ENCODE measurements at places on chromosomes 7 and 10.

DNA sequence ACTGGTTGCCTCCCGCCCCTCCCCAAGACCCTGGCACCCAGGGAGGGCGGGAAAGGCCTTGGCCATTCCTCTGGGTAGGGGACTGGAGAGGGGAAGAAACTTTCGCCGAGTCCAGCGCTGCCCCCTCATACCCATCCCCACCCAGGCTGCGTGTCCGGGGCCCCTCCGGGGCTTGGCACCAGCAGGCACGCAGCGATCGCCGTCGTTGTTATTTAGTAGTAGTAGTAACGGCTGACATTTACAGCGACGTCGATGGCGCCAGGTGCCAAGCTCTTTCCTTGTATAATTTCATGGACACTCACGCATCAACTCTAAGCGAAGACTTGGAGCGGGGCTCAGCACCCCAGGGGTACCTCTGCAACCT, 3.3 kb upstream of the PDGFA start:
- DNase-seq, result no peak

DNA sequence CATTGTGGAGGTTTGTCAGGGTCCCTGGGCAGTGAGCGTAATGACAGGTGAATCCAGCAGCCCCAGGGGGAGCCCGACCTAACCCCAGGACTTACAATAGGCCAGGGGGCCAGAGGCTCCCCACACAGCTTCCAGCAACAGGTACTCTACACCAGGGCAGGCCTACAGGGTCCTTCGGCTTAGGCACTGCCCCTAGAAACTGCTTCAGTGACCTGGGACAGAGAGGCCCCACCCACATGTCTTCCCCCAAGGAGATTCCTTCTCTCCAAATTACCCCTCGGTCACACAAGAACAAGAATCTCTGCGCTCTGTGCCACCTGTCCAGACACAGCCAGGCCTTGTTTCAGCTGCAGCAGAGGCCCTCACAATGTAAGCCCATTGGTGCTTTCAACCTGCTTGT, 24.4 kb downstream of the SKIDA1 start:
- DNase-seq, result no peak

- DNase-seq, result no peak
These were observed 257.0 kb downstream of the PARD3 start for GRCh38 chr10:34558093-34558583.

- no peak for DNase-seq
These were observed 184.7 kb upstream of the IMMP2L start for GRCh38 chr7:111746950-111747349.

DNA sequence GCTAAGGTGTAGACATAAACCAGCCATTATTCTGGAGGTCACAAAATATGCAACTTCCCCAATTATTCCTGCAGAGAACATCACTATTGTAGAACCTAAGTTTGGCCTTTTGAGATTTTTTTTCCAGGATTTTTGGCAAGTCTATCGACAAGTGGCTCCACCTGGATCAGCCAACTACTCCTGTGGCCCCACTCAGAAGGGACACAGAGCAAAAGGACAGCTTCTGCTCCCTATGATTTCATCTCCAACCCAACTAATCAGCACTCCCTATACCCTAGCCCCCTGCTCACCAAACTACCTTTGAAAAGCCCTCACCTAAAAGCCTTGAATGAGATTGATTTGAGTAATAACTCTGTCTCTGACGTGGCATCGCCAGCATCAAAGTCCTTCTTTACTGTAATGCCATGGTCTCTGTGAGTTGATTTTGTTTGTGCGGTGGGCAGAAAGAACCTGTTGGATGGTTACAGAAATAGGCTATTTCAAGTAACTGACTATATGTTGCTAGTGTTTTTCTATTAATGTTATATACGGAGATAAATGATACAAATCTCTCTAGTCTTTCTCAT, 13.7 kb upstream of the CROT start:
- no peak for DNase-seq

GRCh38 chr7:98913612-98914011, 35.3 kb downstream of the TRRAP start:
- DNase-seq, result no peak

All from stimulated activated CD8-positive, alpha-beta memory T cell treated with anti-CD3 and anti-CD28 coated beads, Interleukin-4, amount 100 ng/mL, for 4 hours (primary cell).